ENCODE measurements at places on chromosomes 1 and 21.
A peak's percentile ranks its signal among the peaks of the same experiment; 100 is the strongest.

DNA sequence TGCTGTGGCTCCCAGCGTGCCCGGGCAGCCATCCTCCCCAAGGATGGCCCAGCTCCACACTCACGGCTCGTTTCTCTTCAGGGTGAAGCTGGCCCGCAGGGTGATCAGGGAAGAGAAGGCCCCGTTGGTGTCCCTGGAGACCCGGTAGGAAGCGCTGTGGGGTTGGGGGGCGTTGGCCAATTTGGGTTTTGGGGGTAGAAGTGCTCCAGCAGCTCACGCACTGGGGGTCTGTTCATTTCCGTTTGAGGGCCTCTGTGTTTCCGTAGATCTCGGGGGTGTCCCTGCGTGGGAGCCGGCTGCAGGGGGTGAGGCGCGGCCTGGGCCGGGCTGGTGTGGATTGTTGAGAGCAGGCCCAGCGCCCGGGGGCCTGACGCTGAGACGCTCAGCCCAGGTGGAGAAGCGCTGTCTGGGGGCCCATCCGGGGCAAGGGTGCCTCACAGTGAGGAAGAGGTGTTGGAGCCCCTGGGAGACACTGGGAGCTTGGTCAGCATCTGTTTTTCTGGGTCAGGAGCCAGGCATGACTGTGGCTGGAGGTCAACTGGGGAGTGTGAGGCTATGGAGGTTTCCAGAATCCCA lies 12.6 kb downstream of the COL6A1 start:
- no peak for DNase-seq

- DNase-seq, result peak; percentile 76
Observed at GRCh38 chr1:77031106-77031662, 163.9 kb downstream of the ST6GALNAC5 start.

GRCh38 chr1:199510314-199510713 lies 517.2 kb upstream of the NR5A2 start:
- DNase-seq, result no peak

DNA sequence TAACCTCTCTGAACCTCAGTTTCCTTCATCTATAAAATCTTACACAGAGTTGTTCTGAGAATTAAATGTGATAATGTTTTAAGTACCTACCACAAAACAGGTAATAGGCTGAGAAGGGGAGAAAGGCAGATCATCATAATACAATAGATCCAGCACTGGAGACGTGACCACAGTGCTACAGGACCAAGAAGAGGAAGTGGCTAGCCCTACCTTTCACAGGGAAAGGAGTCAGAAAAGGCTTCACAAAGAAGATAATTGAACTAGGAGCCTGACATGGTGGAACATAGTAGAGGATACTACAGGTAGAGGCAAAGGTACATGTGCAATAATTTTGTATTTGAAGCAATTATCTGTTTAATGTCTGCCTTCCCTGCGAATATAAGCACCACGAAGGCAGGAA lies 45.1 kb downstream of the ERI3 start:
- DNase-seq, result no peak

DNA sequence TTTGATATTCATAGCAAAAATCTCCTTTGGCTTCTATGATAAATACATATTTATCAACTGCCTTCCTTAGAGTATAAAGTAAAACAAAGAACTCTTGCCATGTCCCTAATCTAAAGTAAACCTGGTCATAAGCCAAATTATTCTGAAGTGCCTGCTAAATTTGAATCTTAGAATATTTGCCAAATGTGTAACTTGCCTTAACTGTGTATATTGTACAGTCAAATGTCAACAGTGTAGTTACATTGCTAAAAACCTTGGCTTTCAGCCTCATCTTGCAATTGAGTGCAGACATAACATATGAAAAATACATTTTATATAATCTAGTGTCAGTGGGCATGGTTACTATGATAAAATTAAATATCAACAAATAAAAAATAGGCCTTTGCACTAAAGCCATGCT lies 583.4 kb upstream of the ADAMTS5 start:
- no peak for DNase-seq

Data from ELR (cell line).